ENCODE measurements at places on chromosomes 2 and 18. TPM values are rescaled to one million over a fixed set of nuclear protein-coding genes. Genes with fewer than 3 reads are reported as not detected.

Gene CAPN10
- 67.2 TPM for total RNA-seq

Gene ALPG
- not detected for total RNA-seq

Gene MAP3K19
- total RNA-seq, result not detected

Gene AKAIN1
- not detected for total RNA-seq

Gene GAREM1
- total RNA-seq, result 11.4 TPM

Gene GALR1
- total RNA-seq, result 4.0 TPM

Gene ADRA2B
- total RNA-seq, result 0.91 TPM

DNA sequence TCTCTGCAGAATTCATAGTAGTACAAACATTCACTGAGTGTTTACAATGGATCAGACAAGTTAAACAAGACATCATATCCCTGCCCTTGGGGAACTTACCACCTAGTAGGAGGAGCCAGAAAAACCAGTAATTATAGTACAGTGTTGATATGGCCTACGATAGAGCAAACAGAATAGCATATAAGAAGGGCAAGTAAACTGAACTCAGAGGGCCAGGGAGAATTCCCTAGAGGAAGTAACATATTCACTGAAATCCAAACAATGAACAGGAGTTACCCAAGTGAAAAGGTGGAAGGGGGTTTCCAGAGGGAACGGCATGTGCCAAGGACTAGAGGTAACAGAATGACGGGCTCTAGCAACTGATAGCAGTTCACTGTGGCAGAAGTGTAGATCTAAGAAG lies 34.1 kb downstream of the NHEJ1 start:
- DNase-seq, result no peak

DNA sequence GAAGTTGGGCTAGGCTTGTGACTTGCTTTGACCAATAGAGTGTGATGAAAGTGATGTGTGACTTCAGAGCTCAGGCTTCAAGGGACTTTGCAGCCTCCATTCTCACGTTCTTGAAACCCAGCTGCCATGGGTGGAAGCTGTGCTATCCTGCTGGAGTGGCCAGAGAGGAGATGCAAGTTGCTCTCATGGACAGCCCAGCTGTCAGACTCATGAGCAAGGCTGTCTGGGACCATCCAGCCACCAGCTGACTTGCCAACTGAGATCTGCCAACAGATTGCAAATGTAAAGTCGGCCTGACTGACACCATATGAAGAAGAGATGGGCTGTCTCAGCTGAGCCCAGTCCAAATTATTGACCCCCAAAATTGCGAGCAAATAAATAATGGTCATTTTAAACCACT lies 226.4 kb upstream of the CXCR4 start:
- no peak for DNase-seq

GRCh38 chr2:200335657-200336056 lies 29.2 kb downstream of the SPATS2L start:
- no peak for DNase-seq

DNA sequence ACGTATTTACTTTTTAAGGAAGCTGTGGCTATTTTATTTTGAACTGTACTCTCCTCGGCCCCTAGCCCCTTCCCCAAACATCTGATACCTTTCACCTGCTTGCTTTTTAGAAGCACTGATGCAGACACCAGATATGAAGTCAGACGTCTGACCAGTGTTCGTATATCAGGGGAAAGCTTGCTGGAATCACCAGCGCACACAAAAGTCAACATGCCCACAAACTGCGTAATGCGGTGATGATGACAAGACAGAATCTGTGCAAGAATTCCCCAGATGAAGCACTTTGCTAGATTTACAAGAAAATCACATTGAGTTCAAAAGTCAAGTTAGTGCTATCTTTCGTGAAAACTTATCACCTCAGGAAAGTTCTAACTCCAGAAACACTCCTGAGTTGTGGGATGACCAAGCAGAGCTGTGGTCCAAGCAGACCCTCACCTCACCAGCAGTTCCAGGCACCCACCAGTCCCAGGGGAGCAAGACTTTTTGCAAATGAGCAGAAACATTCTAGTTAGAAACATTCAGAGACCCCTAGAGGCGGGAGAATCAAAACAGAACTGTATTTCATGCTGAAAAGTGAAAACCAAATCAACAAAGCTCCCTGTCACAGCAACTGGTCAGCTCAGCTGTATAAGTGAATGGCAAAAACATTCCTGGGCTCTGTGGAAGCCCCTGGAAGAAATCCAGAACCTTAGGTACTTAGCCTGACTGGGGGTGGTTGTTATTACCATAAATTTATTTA lies 55.7 kb downstream of the INO80C start:
- DNase-seq, result no peak

GRCh38 chr2:206230060-206230762 lies 44.3 kb upstream of the ZDBF2 start:
- no peak for DNase-seq

DNA sequence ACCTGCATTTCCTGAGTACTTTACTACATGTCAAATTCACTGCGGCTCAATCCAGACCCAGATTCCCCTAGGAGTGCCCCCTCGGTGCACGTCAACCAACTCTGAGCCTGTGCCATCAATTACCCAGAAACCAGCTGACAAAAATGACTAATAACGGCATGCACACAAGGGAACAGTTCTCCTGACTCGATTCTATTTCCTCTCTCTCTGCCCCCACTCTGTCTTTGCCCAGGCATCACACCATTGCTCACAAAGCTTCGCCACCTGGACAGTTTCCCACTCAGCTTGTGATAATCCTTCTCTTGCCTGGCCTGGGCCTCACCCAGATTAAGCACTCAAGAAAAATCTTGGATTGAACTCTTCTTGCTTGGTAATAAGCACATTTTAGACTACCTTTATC lies 115.3 kb upstream of the NDUFV2 start:
- DNase-seq, result no peak

- DNase-seq, result peak; percentile 89
Observed at GRCh38 chr18:34224423-34225217, at the start of gene NOL4. TSS of gene NOL4 (minus strand) at chr18:34224913. CDS start at chr18:34223253, 1,660 bp downstream.

- no peak for DNase-seq
Observed at GRCh38 chr2:71813807-71814470, 333.7 kb downstream of the CYP26B1 start.

GRCh38 chr18:75139226-75139911 lies 69.6 kb downstream of the PTGR3 start:
- DNase-seq, result no peak

DNA sequence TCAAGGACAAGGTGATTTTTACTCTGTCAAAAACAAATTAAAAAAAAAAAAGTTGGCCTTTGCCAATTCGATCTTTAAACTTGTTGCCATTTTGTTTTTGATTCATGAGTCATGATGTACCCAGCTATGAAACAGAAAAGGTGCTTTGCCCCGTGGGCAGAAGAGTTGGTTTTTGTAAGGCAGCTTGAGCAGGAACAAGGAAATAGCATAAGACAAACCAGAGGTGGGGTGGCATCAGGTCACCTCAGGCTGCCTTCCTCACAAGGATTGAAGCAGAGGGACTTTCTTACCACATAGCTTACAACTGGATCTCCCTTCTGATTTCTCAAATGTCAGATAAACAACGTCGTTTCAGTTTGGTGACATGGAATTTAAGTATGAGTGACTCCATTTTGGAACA lies 123.8 kb downstream of the ARL4C start:
- DNase-seq, result no peak

DNA sequence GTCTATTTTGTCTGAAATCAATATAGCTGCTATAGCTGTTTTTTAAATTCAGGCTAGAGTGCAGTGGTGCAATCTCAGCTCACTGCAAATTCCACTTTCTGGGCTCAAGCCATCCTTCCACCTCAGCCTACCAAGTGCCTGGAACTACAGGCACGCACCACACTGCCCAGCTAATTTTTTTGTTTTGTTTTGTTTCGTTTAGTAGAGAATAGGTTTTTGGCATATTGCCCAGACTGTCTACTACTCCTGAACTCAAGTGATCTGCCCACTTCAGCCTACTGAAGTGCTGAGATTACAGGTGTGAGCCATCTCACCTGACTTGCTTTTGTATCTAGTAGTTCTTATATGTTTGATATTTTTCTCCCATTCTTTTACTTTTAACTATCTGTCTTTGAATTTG lies 259.7 kb downstream of the CDH19 start:
- no peak for DNase-seq

GRCh38 chr18:35155398-35156117 lies 85.3 kb upstream of the ZNF397 start:
- no peak for DNase-seq

DNA sequence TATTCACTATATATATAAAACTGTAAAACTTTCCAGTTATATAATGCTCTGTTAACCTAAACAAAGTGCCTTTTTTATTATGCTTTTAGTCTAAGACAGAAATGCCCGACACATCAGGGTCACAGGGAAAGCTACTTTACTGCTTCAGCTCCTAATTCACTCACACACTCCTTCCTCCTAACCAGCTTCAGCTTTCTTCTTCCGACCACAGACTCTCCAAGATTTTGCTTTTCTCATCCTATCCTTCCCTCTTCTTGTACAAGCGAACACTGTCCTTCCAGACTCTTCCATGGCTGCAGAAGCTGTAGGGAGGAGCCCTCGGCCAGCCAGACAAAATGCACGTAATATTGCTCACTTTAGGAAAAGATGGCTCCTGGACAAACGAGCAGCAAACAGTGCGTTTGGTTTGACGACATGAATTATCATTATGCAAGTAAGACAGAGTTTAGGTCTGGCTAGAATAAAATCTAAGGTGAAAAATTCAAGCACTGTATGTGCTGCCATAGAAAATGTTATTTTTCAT lies 47.5 kb upstream of the HNRNPA3 start:
- no peak for DNase-seq

GRCh38 chr2:44143701-44144100 lies 25.0 kb upstream of the PPM1B start:
- DNase-seq, result no peak

DNA sequence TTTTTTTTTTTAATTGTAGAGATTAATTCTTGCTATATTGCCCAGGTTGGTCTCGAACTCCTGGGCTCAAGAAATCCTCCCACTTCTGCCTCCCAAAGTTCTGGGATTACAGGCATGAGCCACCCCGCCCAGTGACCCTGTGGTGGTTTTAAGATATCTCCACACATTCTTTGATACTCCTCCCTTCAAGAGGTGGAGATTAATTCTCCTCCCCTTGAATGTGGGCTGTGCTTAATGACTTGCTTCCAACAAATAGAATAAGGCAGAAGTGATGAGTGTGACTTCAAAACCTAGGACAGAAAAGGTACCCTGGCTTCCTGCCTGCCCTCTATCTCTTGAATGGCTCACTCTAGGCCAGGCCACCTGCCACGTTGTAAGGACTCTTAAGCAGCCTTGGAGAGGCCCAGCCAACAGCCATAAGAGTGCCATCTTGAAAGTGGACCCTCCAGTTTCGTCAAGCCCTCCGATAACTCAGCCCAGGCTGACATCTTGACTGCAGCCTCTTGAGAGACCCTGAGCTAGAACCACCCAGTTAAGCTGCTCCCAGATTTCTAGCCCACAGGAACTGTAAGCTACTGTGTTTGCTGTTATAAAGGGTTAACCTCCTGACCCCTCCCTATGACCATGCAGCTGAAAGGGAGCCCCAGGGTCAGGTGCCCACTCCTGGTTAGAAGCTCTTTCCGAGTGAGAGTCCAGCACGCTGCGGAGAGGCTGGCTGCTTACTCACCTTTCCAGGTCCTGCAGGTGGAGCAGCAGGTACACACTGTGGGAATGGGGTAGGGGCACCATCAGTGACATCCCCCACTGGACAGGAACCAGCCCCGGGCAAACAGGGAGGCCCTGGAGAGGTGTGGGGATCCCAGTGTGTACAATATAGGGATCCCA lies 27.6 kb downstream of the MRPL35 start:
- no peak for DNase-seq

DNA sequence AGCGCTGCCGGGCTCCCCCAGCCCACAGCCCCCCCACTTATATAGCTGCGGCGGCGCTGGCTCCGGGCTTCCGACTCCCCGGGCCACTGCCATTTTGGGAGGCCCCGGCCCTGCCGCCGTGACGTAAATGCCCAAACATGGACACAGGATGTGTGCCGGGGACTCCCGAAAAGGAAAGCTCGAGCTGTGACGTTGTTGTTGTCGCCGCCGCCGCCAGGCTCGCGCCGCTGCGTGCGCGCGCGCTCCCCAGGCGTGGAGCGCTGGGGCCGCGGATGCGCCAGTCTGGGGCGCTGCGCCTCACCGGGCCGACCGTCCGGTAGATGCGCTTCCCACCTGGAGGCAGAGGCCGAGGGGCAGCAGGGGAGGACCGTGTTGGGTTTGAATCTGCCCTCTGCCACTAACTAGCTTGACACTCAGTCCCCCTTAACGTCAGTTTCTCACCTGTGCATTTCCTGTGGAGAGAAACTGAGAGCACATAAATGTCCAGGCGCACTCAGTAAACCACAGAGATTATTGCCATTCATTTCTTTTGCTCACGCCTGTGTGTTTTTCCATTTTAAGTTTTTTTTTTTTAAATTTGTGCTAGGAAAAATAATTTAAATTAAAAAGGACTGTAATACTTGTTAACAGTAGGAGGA lies at the start of gene EGR4:
Gene EGR4, minus strand, starts transcription at position 15 of the 638 bp plus-strand sequence. CDS start 231 bp downstream, outside the sequence.
- DNase-seq, result peak; percentile 43

GRCh38 chr18:51133580-51134160 lies 63.8 kb downstream of the MEX3C start:
- DNase-seq, result no peak

DNA sequence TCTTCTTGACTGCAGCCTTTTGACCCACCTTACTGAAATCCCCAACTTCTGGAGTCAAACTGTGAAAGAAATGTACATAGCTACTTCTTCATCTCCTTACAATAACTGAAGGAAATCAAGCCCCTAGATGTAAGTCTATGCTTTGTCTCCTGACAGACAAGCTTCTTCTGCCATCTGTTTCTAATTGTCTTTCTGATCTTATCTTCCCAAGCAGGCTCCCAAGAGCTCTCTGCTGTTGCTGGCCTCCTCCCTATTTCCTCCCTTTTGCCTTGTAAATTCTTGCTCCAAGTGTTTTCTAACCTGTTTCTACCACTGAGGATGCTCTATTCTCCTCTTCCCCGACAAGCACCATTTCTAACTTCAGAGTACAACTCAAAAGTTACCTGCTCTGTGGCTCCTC lies 77.4 kb upstream of the OSR1 start:
- DNase-seq, result no peak

DNA sequence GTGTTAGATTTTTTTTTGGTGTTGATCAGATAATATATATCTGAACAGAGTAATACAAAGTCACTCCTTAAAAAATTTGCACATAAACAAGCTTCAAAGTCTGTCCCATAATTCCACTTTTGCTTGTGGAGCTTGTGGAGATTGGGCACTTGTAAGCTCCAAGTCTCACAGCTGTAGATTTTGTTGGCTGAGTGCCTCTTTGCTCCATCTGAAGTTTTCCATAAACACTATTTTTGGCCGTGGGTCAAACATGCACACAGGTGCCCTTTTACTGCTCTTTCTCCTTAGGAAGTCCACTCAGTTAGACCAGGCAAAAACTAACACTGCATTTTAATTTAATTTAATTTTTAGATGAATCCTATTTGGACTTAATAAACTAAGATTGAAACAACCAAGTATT lies 3.6 kb upstream of the KCNJ13 start:
- DNase-seq, result no peak

- DNase-seq, result no peak
Observed at GRCh38 chr2:226649871-226650660, 149.6 kb downstream of the IRS1 start.

DNA sequence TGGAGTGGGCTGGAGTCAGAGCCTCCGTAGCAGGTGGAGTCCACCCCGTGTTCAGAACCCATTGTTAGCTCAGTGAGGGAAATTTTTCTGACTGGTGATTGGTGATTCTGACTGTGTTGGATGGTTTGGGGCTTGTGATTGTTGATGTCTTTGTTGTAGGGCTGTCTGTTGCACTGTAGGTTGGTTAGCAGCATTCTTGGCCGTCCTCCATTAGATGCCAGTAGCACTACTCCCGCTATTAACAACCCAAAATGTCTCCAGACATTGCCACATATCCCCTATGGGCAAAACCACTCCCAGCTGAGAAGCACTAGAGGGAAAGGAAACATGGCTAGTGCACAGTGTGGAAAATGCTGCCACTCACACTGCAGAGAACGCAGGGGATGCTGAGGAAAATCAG lies 51.7 kb downstream of the ARMC9 start:
- DNase-seq, result no peak

All from progenitor cell of endocrine pancreas (in vitro differentiated cells).